ENCODE measurements at places on chromosomes 6 and 20. TPM values are rescaled to one million over a fixed set of nuclear protein-coding genes. Genes with fewer than 3 reads are reported as not detected.
A peak's percentile ranks its signal among the peaks of the same experiment; 100 is the strongest.

- peak overlapping the region; percentile 99 for H3K4me3 ChIP-seq
- DNase-seq = no peak
- H3K27ac ChIP-seq = peak overlapping the region; percentile 100
- H3K36me3 ChIP-seq = no peaks in the 10 kb centered on the region
- no peaks in the 10 kb centered on the region for H3K27me3 ChIP-seq
Observed at GRCh38 chr6:110814102-110815014, 911 bp downstream of the CDK19 start.

DNA sequence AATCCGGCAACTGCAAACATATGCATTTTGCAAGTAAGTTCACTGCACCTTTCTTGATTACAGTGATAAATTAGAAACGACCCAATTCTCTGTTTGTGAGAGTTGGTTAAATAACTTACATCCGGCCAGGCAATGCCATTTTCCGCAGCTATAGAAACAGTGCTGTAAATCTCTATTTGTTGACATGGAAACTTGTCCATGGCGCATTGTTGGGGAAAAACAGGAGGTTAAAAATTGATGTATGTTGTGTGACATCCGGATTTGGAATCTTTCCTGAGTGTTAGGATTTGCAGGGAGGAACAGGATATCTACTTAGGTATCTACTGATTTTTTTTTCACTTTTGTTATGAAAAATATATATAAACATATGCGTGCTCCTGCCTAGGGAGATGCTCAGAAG lies 66.5 kb downstream of the DLGAP4 start:
- peaks cover 9% of the 10 kb centered on the region for H3K27me3 ChIP-seq
- no peak overlapping the region for H3K27ac ChIP-seq
- H3K4me1 ChIP-seq = no peaks in the 10 kb centered on the region
- H3K36me3 ChIP-seq = no peaks in the 10 kb centered on the region
- no peak overlapping the region for H3K4me3 ChIP-seq
- no peak for DNase-seq

- no peak for DNase-seq
- H3K27me3 ChIP-seq = no peaks in the 10 kb centered on the region
- H3K27ac ChIP-seq = no peak overlapping the region
- no peak overlapping the region for H3K4me3 ChIP-seq
- H3K4me1 ChIP-seq = peaks cover 10% of the 10 kb centered on the region
Observed at GRCh38 chr6:8110117-8110721, 7.9 kb upstream of the EEF1E1 start.

- H3K36me3 ChIP-seq = no peaks in the 10 kb centered on the region
- H3K27me3 ChIP-seq = no peaks in the 10 kb centered on the region
- no peak overlapping the region for H3K4me3 ChIP-seq
- H3K27ac ChIP-seq = no peak overlapping the region
Observed at GRCh38 chr20:42461965-42462593, 727.6 kb downstream of the PTPRT start.

- H3K4me3 ChIP-seq = no peak overlapping the region
- H3K36me3 ChIP-seq = no peaks in the 10 kb centered on the region
- H3K27ac ChIP-seq = peak overlapping the region; percentile 70
- no peaks in the 10 kb centered on the region for H3K27me3 ChIP-seq
- peaks cover 21% of the 10 kb centered on the region for H3K4me1 ChIP-seq
- peak; percentile 66 for DNase-seq
Observed at GRCh38 chr6:109687271-109687761, 3.7 kb downstream of the AK9 start.

DNA sequence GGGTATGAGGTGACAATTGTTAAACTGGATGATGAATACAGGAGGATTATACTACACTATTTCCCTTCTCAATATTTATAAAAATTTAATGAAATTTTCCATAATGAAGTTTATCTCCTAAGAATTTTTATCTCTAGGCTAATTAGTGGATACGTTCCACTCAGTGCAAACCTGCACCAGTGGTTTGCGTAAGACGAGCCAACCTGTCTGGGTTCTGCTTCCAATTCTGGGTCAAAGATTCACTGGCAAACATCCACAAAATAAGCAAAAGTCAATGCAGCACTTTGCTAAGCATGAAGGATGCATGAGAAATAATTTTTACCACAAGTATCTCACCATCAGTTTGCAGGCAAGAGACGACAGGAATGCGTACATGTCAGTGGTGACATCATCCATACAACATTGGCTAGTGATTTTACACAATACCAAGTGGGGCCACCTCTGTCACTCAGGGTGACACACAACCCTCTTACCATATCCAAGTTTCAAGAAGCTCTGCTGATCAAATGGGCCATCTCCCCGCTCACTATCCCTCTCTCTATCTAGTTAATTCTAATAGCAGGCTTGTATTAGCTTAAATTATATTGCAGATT lies 51.7 kb downstream of the FAM50B start:
- no peak for DNase-seq
- no peak overlapping the region for H3K4me3 ChIP-seq
- H3K27ac ChIP-seq = no peak overlapping the region
- no peaks in the 10 kb centered on the region for H3K36me3 ChIP-seq
- H3K27me3 ChIP-seq = no peaks in the 10 kb centered on the region

DNA sequence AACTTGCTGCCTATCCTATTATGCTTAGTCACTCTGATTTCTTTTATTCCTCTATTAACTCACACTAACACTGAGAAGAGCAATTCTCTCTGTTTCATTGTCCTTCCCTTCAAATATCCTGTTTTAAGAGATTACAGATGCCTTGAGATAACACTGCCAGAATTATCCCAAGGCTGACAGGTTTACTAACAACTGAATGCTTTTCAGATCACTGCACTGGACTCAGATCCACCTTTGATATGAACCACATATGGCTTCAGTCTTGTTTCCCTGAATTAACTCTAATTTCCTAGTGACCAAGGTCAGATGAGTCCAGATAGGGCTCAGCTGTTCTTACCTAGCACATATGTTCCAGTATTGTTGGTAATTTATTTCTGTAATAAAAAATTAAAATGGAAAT lies 633.1 kb downstream of the GRIK2 start:
- no peaks in the 10 kb centered on the region for H3K4me1 ChIP-seq
- H3K36me3 ChIP-seq = no peaks in the 10 kb centered on the region
- H3K27me3 ChIP-seq = no peaks in the 10 kb centered on the region
- H3K4me3 ChIP-seq = no peak overlapping the region
- DNase-seq = no peak
- H3K27ac ChIP-seq = no peak overlapping the region

DNA sequence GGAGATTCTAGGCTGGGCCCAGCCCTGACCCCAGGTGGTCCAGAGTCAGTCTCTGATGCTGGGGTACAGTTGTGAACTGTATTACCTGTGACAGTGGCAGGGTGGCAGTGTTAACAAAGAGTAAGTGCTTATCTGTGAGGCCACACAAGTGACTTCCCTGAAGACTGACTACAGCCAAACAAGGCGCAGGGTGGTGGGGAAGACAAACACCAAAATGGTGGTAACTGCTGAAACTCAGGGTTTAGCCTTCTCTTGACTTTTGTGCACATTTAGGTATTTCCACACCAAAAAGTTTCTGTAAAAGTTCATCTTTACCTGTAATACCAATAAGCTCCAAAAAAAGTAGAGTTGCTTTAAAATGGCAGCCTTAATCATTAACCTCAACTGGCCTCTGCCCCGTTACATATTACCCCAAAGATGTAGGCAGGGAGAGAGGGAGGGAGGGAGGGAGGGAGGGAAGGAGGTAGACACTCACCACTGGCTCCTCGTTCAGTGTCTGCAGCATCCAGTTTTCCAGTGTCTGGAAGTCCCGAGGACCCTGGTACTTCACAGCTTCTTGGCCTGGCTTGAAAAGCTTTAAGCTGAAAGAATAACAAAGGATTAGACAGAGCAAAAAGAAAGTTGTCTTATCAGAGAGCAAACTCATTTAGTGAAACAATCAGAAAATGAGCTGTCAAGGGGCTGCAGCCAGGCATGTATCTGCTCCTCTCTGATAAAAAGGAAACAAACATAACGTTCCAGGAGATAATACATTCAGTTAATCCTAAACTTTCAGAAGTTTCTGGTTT lies 11.3 kb downstream of the TXNDC5 start:
- H3K4me1 ChIP-seq = no peaks in the 10 kb centered on the region
- no peak overlapping the region for H3K4me3 ChIP-seq
- no peak for DNase-seq
- H3K36me3 ChIP-seq = peaks cover 53% of the 10 kb centered on the region
- no peaks in the 10 kb centered on the region for H3K27me3 ChIP-seq
- no peak overlapping the region for H3K27ac ChIP-seq

DNA sequence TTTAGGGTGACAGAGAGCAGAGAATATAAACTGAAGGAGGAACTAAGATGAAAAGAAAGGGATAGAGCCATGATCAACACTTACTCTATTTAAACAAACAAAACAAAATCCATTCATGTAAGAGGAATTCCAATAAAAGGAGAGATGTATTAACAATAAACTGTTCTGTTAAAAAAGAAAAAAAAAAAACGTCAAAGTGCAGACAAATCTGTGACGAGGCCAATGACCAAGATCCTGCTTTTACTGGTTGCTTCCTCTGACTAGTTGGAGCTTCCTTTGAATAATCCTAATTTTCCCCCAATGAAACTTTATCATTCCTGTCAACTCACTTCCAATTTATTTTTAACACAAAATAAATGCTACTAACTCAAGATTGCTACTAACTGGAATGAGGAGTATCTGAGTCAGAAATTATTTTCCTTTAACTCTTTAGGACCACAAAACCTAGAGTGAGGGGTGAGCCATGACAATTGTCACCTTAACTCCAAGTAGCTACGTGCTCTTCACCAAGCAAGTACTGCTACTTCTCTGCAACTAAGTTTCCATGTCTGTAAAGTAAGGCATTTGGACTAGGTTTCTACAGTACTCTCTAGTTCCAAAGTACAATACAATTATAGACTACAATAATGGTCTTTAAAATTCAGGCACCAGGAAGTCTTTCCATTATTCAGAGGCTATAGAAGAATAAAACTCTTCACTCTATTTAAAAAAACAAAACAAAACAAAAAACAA lies 152.0 kb downstream of the PTPRK start:
- no peak overlapping the region for H3K27ac ChIP-seq
- no peak overlapping the region for H3K4me3 ChIP-seq
- H3K4me1 ChIP-seq = peaks cover 4% of the 10 kb centered on the region
- peaks cover 3% of the 10 kb centered on the region for H3K36me3 ChIP-seq
- no peaks in the 10 kb centered on the region for H3K27me3 ChIP-seq
- no peak for DNase-seq

DNA sequence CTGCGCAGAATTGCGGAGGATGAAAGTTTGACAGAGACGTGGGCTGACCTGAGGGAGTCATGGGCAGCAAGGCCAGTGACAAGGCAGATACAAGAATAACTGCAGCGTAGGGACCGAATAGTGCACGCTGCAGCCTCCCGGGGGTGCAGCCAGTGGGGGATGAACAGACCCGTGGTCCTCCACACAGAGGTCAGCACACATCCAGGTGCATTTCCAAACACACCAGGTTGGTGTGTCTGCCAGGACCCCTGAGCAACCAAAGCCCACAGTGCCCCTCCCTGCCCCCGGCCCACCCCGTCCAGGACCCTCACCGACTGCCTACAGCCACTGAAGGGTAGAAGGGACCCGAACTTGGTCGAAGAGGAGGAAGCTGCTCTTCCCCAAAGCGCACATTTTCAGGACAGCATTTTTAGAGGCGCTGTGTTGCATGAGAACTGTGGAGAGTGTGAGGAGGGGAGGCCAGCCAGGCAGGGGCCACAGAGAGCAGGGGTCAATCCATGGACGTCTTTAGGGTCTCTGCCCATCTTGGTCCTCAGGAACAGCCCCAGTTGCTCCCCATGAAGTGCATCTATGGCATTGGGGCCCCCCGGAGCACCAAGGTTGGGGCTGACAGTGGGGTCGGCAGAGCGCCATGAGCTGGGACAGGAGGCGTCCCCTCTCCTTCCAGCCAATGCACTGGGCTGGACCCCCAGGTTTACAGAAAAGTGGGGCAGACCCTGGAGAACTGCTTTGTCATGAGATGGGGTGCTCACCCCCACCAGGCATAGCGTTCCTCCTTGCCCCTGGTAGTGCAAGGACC lies 157.8 kb upstream of the AFDN start:
- no peak overlapping the region for H3K27ac ChIP-seq
- no peaks in the 10 kb centered on the region for H3K36me3 ChIP-seq
- no peaks in the 10 kb centered on the region for H3K4me1 ChIP-seq

DNA sequence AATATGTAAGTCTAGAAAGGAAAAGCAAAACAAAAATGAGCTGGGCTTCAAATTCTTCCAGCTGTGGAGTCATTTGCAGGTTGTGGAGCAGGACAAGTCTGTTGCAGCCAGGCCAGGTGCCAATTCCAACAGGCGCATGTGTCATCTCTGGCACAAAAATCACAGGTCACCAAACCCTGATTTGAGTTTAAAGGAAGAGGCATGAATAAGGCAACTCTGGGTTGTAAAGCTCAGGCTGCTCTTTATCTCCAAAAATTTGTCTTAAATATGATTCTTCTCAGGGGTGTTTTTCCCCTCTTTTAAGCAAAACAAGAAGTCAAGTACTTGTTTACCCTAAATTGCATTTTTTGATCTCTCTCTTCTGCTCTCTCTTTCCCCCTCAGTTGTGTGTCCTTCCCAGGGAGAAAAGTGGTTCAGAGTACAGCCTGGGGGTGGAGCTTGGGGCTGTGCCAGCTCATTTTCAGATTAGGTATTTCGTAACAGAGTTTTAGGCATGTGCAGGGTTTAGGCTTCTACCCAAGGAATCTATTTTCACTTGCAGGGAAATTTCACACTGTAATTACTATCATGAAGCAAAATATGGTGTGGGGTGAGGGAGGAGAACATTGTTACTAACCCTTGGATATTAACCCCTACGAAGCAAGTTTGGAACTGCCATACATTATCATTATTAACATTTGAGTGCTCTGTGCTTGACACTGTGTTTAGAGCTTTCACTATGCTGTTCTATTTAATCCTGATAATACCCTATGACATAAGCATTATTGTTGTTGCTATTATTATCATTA lies 8.3 kb upstream of the NCOA3 start:
- H3K27ac ChIP-seq = peak overlapping the region; percentile 5
- H3K27me3 ChIP-seq = no peaks in the 10 kb centered on the region
- DNase-seq = no peak
- no peaks in the 10 kb centered on the region for H3K36me3 ChIP-seq
- peaks cover 17% of the 10 kb centered on the region for H3K4me1 ChIP-seq

GRCh38 chr20:38197619-38198018 lies 32.5 kb upstream of the TGM2 start:
- no peak overlapping the region for H3K27ac ChIP-seq
- H3K27me3 ChIP-seq = no peaks in the 10 kb centered on the region
- peaks cover 42% of the 10 kb centered on the region for H3K4me1 ChIP-seq
- no peak for DNase-seq

- no peak overlapping the region for H3K4me3 ChIP-seq
- H3K27ac ChIP-seq = no peak overlapping the region
- DNase-seq = no peak
- H3K4me1 ChIP-seq = no peaks in the 10 kb centered on the region
- no peaks in the 10 kb centered on the region for H3K36me3 ChIP-seq
Observed at GRCh38 chr6:120951258-120951657, 383.0 kb downstream of the TBC1D32 start.

The MAP3K7 gene
- polyA plus RNA-seq = 31.4 TPM

Measured in keratinocyte (primary cell).